ENCODE measurements at places on chromosomes 4 and X.

DNA sequence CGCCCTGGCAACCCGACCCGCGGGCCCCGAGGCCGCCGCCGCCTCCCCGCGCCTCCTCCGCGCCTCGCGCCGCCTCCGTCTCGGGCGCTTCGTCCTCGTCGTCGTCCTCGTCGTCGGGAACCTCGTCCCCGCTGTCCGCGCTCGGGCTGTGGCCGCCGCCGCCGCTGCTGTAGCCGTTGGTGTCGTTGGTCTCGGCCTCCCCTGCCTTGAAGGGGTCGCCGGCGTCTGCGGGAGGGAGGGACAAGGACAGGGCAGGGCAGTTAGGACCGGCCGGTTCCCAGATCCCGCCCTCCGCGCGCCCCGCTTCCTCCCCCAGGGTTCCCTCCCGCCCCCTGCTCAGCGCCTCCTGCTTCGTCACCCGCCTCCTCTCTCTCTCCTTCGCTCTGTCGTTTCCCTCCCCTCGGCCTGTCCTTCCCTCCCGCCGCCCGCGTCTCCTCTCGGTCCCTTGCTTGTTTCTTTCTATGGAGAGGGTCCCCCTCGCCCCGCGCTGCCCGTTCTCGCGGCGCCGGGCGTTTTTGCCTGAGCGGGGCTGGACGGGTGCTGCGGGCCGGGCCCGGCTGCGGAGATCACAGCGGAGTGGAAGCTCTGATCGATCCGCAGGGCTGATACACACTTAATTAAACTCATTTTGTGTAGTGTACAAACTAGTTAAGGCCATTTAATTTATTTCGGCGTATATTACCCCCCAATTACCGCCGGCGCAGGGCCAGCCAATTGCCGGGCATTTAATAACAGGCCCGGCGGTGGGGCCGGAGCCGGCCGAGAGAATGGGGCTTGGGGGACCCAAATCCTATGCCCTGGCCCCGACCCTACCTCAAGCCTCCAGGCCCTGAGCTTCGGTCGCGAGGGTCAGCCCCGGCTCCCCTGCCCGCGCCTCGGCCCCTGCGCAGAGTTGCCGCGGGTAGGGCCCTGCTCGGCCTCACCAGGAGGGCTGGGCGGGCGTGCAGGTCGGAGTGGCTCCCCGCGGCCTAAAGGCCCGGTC is 2.4 kb downstream of the NKX1-1 start:
- no peak for DNase-seq

DNA sequence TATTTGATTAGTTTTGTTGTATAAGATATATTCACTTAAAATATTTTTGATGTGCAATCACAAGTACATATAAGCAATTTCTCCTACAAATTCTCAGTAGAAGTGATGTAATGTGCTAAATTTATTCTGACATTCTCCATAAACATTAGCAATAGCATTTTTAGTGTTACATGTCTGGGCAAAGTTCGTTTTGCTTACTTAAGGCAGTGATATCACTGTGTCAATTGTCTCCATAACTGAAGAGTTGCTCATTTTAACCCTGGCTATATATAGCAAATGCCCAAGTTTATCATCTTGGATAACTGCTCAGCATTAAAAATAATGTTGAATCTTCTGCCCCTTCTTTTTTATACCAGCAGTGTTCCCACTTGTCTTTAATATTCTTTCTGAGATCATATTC is 340.0 kb upstream of the NDST4 start:
- no peak for DNase-seq

- peak; percentile 81 for DNase-seq
Observed at GRCh38 chr4:89110986-89111832, at the start of gene TIGD2. Gene TIGD2, plus strand, starts transcription at chr4:89111533. Its CDS starts 1,442 bp downstream, at chr4:89112975.

- DNase-seq, result no peak
Observed at GRCh38 chr4:154421618-154422017, 70.0 kb downstream of the DCHS2 start.

- DNase-seq, result no peak
Observed at GRCh38 chr4:140134746-140135425, 19.1 kb downstream of the MAML3 start.

GRCh38 chr4:89981789-89982334 is 87.2 kb downstream of the MMRN1 start:
- DNase-seq, result no peak

DNA sequence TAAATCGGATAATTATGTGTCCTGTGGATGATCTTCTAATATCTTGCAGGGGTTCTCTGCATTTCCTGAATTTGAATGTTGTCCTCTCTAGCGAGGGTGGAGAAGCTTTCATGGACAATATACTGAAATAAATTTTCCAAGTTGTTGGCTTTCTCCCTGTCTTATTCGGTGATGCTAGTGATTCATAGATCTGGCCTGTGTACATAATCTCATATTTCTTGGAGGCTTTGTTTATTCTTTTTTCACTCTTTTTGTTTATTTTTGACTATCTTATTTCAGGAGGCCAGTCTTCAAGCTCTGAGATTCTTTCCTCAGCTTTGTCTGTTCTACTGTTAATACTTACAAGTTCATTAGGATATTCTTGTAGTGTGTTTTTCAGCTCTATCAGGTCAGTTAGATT is 20.7 kb upstream of the CLGN start:
- DNase-seq, result no peak

- no peak for DNase-seq
Observed at GRCh38 chr4:184313058-184313581, 95.4 kb upstream of the ENPP6 start.

DNA sequence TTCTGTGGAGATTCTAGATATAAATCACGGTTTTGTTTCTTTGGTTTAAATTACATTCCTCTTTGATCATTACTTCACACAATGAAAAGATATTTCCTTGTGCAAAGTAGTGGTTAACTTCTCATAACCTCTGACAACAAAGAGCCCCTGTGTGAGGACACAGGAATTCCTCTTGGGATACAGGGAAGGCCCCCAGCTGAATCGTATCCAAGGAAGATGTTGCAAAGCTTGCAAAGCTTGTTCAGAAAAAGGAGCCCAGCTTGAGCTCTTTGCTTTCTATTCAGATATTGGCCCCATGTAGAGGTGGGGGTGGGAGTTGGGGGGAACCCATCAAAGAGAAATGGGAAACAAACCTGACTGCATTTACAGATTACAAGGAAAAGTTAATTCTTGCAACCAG is 145.7 kb downstream of the RELL1 start:
- DNase-seq, result no peak

DNA sequence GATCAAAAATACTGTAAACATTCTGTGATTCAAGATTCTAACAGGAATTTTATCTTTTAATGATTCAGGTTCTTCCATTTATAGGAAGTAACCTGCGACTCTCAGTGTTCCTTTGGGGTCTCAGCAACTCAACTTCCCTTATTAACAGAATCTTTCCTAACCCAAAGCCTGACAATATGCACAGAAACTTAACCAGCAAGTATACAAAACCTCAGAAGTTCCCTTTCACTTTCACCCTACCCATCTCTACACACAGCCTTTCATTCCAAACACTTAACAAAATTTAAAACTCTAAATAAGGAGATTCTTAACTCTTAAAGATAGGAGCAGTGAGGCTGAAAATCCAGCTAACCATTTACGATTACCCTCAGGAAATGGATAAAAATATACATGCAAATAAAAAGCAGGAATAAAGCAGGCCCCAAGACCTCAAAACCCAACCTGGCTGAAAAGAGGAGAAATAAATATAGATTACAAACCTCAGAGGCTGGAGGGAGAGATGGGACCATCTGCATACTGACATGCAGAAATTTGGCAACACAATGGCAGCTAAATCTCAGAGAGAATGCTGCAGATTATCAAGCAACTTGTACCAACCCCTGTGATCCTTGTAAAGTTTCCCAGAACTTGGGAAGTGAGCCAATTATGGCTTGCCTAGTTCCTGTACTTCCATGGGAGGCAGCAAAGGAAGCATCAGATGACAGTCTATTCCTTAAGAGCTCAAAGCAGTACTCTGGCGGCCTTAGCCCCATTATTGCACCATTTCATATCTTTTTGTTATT is 101.0 kb downstream of the ATP11C start:
- DNase-seq, result no peak

GRCh38 chr4:38034986-38035882 is 75.0 kb downstream of the PTTG2 start:
- DNase-seq, result peak; percentile 41

- no peak for DNase-seq
Observed at GRCh38 chrX:11478026-11478425, 184.8 kb downstream of the AMELX start.

DNA sequence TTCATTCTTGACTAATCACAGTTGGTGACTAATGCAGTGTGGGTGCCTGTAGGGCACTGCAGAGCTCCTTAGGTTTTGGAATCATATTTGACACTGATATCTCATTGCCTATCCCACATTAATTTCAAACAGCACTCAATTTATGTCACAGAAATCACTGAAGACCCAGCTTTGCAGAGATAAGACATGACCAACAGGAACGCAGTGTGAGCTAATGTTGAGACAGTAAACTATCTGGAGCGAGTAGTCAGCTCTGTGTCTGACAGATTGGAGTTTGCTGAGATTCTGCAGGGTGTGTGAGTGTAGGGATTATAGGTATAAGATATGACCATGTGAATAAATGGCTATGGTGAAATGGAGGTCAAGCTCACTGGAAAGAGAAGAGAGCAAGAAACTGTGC is 1586.1 kb upstream of the AGA start:
- DNase-seq, result no peak
